B cell (primary cell): ENCODE measurements at places on chromosomes 4 and X. TPM values are rescaled to one million over a fixed set of nuclear protein-coding genes. Genes with fewer than 3 reads are reported as not detected.

DNA sequence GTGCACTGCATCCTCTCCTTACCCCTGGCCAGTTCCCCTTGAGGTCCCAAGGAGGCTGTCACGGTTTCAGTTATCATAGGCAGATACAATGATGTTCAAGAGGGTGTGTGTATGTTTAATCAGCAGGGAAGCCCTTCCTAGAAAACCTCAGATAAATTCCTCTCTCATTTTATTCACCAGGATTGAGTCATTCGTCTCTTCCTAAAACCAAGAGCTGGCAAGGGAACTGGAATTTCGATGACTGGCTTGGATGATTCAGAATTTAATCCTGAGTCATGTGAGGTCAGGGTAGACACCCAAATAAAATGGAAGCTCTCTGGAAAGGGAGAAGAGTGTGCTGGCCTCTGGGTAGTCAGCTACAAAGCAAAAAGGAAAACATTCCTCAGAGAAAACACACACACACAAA is 106.2 kb upstream of the RAPGEF2 start:
- no peak overlapping the region for H3K27ac ChIP-seq
- H3K36me3 ChIP-seq, result no peaks in the 10 kb centered on the region
- no peaks in the 10 kb centered on the region for H3K27me3 ChIP-seq
- no peak overlapping the region for H3K4me3 ChIP-seq
- no peaks in the 10 kb centered on the region for H3K4me1 ChIP-seq

DNA sequence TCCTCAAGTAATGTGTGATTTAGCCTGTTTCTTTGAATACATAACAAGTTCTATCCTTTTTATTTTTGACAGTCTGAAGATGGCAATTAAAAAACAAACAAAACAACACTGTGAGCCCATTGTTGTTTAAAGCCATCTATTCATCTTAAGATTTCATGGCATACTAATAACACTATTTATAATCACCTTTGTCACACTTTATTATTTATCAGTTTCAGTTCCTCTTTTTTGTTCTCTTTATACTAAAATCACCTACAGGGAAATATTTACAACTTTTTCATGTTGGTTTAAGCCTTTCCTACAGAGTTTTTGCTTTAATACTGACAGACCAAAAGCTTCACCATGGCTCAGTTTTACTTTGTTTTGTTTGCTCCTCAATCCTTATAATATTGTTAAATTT is 247.4 kb upstream of the CTSO start:
- no peaks in the 10 kb centered on the region for H3K36me3 ChIP-seq
- H3K27me3 ChIP-seq, result no peaks in the 10 kb centered on the region
- DNase-seq, result no peak
- no peaks in the 10 kb centered on the region for H3K4me1 ChIP-seq
- H3K27ac ChIP-seq, result no peak overlapping the region
- H3K4me3 ChIP-seq, result no peak overlapping the region

DNA sequence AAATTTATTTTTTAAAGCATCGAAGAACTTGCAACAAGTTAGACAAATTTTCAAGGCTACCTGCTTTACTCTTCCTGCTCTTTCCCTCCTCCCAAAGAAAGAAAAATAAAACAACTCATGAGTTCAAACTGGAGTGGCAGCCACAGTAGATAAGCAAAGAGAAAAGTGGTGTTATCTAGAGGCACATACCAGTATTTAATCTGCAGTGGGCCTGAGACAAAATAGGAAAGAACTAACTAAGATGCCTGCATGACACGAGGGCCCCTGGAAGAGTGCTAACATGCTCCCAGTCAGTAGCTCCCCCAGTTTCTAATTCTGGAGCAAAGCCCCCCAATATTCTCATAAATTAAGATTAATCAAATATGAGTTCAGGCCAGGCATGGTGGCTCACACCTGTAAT is 7.9 kb downstream of the ARL9 start:
- no peaks in the 10 kb centered on the region for H3K36me3 ChIP-seq
- no peaks in the 10 kb centered on the region for H3K4me1 ChIP-seq
- H3K4me3 ChIP-seq, result no peak overlapping the region
- DNase-seq, result no peak

DNA sequence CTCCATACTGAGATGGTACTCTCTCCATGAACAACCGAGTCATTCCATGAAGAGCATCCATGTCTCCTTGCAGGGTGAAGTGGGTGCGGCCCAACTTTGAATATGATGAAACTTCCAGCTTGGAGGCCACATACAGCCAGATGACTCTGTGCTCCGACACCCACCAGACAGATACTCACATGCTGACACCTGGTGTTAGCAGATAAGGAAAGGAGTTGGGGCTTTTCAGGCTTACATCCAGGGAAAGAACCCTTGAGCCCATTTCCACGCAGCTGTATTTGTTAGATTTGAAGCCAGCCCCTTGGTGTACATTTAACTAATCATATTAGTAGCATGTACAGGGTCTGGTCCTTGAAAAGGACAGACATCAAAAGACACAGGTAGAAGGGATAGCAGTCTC is 62.1 kb upstream of the PRRG3 start:
- H3K27me3 ChIP-seq, result no peaks in the 10 kb centered on the region
- no peak for DNase-seq
- no peak overlapping the region for H3K4me3 ChIP-seq
- H3K27ac ChIP-seq, result no peak overlapping the region
- H3K36me3 ChIP-seq, result no peaks in the 10 kb centered on the region
- no peaks in the 10 kb centered on the region for H3K4me1 ChIP-seq

DNA sequence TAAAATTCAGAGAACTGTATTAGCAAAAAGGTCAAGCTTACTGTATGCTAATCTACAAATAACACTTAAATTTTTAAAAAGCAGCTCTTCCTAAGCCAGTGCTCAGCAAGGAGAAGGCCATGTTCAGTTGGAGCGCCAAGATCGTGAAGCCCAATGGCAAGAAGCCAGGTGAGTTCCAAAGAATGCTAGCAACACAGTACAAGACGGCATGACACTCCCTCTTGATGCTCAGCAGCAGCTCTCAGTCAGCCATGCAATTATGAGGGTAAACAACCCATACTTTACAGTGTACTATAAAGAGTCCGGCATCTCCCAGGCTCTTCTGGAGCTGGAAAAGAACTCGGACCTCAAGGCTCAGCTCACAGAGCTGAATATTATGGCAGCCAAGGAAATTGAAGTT is 34.9 kb downstream of the STX18 start:
- DNase-seq, result no peak
- no peaks in the 10 kb centered on the region for H3K36me3 ChIP-seq
- H3K4me1 ChIP-seq, result peaks cover 3% of the 10 kb centered on the region
- no peak overlapping the region for H3K27ac ChIP-seq

- no peak overlapping the region for H3K27ac ChIP-seq
- no peaks in the 10 kb centered on the region for H3K36me3 ChIP-seq
- no peak overlapping the region for H3K4me3 ChIP-seq
- no peaks in the 10 kb centered on the region for H3K27me3 ChIP-seq
- DNase-seq, result no peak
Observed at GRCh38 chrX:74195120-74195519, 108.9 kb upstream of the ZCCHC13 start.

Gene INTU
- total RNA-seq, result not detected in 2 replicates

Gene SPANXB1
- not detected in 2 replicates for total RNA-seq

Gene NLGN4X
- total RNA-seq, result 0.34 TPM in 1 of 2 replicates, not detected in the other

Gene KCNE5
- 0.32 and 0.34 TPM in 2 replicates for total RNA-seq

Gene AR
- not detected in 2 replicates for total RNA-seq

Gene RASSF6
- 13.1 and 14.6 TPM in 2 replicates for total RNA-seq

Gene CT83
- total RNA-seq, result not detected in 2 replicates

Gene MAGEC2
- total RNA-seq, result not detected in 2 replicates

Gene CHRDL1
- total RNA-seq, result not detected in 2 replicates
